Dorsolateral prefrontal cortex (tissue), 122 donors: ENCODE measurements at places on chromosomes 7 and 10.

- no peak for DNase-seq
These were observed 174.1 kb upstream of the YAE1 start for GRCh38 chr7:39392151-39392550.

- no peak for DNase-seq
These were observed 131.6 kb upstream of the NPY start for GRCh38 chr7:24152356-24152755.

DNA sequence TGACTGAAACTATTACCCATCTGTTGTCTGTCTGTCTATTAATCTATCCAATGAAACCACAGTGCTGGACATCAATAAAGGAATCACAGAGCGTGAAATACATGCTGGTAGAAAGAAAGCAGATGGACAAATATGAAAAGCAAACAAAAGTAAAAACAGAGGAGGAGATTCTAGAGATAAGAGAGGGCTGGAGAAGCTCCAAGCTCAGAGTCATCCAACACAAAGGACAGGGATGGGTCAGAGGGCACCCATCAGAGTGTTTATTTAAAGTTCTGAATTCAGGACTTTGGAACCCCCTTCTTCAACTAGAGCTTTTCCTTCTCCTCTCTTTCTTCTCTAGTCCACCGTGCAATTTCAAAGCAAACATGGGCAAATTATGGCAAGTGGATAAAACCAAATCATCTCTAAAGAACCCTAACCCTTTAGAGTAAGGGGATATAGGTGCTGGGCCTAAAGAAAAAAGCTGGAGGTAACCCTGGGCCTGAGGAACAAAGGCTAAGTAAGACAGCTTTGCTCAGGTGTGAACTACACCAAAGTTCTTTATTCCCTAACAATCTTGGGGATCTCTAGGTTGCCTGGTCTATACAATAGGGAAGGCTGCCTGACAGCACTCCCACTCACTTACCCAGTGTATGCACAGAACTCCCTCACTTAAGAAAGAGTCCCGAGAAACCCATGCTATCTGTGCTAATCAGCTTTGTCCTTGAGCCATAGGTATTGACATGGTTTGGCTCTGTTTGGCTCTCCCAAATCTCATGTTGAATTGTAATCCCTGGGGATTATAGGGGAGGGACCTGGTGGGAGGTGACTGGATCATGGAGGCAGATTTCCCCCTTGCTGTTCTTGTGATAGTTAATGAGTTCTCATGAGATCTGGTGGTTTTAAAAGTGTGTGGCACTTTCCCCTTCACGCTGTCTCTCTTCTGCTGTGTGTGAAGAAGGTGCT lies 97.0 kb downstream of the BAMBI start:
- DNase-seq, result no peak

GRCh38 chr7:4665661-4666060 lies 16.4 kb upstream of the FOXK1 start:
- no peak for DNase-seq

DNA sequence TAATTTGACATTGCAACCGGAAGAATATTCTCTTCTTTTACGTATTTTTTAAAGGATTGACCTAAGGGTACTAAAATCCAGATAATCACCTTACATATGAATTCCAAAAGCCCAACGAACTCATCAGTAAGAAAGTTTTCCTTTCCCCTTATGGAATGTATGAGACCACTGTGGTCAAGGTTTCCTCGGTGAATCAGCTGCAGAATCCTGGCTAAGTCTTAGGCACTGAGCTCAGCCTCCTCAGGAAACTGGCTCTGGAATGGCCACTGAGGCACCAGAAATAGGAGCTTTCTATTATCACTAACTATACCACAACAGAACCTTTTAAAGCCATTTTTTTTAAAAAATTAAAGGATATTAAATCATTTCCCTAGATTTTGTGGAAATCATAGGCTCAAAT lies 21.0 kb downstream of the SVIL start:
- DNase-seq, result no peak

GRCh38 chr10:73576890-73577591 lies 14.1 kb downstream of the USP54 start:
- DNase-seq, result no peak

- no peak for DNase-seq
These were observed 730.4 kb downstream of the PHTF2 start for GRCh38 chr7:78528964-78529363.

- peak; percentile 28 for DNase-seq
These were observed 409 bp downstream of the DNMBP start for GRCh38 chr10:100009283-100009792.
